ENCODE measurements at places on chromosomes 11 and 22.
A peak's percentile ranks its signal among the peaks of the same experiment; 100 is the strongest.

- DNase-seq, result no peak
Observed at GRCh38 chr11:71977743-71978418, 20.8 kb upstream of the IL18BP start.

DNA sequence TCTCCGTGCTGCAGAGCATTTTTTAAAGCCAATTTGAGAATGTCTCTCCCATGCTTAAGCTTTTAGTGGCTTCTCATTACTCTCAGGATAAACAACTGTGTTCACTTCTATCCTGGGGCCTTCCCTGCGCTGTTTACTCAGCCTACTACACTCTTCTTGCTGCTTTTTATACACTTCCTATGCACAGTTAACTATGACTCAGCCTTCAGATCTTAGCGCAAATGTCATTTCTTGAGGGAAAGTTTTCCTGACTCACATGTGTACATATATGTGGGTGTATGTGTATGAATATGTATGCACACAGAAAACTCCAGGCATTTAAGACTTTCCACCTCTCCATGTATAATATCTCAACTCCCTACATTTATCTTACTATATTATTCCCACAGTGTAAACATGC is 9.8 kb downstream of the THAP12 start:
- DNase-seq, result no peak

DNA sequence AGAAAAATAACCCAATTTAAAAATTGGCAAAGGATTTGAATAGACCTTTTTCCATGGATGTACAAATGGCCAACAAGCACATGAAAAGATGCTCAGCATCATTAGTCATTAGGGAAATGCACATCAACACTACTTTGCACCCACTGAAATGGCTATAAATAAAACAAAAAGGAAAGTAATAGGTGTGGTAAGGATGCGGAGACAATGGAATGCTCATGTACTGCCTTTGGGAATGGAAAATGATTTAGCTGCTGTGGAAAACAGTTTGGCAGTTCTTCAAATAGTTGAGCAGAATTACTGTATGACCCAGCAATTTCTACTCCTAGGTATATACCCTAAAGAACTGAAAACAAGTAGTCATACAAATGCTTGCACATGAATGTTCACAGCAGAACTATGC is 37.4 kb downstream of the LARGE2 start:
- no peak for DNase-seq

- peak; percentile 53 for DNase-seq
Observed at GRCh38 chr22:24805790-24806662, at the start of gene SGSM1. TSS of gene SGSM1 (plus strand) at chr22:24806211. CDS start at chr22:24806326, 115 bp downstream.

DNA sequence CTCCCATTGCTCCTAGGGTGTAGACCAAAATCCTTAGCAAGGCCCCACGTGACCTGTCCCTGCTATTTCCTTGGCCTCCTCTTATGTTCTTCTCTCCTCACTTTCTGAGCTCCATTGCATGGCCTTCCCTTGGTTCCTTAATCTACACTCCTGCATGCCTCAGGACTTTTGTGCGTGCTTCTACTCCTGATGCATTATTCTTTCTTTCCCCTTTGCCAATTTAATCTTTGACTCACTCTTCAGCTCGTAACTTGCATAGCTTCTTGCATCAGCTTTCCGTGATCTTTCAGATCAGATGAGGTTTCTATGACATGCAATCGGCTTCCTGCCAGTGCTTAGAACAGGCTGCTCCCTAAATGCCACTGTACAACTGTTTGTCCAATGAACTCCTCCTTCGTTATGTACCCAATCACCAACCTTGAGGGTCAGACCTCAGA is 261.6 kb upstream of the CADM1 start:
- DNase-seq, result no peak

DNA sequence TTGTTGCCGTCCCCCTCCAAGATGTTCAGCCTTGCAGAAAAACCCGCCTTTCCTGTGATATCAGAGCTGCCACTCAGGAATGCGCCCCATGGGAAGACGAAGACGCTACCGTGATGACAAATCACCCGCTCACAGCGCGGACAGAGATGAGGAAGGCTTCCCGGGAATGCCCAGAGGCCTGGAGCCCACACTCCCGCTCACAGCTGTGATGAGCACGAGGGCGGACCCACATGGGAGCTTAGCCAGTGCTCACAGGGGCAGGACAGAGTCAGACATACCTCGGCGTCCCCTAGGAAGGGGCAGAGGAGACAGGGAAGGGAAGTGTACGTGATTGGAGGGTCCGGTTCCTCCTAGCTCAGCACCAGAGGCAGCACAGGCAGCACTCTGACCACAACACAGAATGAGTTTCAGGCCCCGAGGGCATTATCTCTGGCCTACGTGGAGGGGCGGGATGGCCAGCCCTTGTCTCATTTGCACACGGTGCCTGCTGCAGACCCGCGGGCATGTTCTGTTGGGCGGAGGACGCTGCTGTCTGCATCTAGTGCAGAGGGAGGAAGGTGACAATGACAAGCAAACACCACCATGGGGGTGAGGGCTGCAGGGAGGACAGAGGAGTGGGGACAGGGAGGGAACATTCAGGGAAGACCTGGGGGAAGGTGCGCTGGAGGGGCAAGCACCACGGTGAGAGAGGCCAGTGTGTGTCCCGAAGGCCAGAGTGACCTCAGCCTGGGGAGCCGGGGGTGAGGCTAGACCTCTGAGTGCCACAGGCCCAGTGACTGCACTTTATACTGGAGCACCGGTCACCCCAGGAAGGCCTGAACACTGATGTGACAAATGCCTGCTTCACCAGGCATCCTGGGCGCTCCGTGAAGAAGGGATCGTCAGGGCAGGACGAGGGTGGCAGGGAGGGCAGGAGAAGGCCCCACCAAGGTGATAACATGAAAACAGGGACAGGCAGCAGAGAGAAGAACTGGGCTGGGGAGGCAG is 79.6 kb downstream of the CELSR1 start:
- DNase-seq, result no peak

DNA sequence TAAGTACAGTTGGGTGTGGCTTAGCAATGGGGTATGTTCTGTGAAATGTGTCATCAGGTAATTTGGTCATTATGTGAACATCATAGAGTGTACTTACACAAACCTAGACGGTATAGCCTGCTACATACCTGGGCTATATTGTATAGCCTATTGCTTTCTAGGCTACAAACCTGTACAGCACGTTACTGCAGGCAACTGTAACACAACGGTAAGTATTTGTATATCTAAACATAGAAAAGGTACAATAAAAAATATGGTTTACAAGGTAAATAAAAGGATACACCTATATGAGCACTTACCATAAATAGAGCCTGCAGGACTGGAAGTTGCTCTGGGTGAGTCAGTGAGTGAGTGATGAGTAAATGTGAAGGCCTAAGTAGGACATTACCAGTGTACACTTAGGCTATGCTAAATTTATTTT is 73.1 kb upstream of the GDPD4 start:
- no peak for DNase-seq

GRCh38 chr11:119021631-119022030 is 3.1 kb downstream of the TRAPPC4 start:
- no peak for DNase-seq

DNA sequence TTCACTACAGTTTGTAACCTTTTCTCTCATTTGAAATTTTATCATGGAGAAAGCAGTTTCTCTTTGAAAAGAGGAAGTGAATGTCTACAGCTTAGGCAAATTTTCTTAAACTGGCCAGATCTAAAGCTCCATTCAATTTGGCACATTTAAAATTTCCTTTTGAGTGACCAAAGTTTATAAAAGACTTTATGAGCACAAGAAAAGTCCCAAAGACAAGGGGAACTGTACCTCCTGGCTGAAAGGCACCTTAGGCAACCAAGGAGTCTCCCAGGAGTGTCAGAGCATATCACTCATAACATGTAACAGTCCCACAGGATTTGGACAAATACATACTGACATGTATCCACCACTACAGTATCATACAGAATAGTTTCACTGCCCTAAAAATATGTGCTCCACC is 41.3 kb downstream of the NARS2 start:
- no peak for DNase-seq

DNA sequence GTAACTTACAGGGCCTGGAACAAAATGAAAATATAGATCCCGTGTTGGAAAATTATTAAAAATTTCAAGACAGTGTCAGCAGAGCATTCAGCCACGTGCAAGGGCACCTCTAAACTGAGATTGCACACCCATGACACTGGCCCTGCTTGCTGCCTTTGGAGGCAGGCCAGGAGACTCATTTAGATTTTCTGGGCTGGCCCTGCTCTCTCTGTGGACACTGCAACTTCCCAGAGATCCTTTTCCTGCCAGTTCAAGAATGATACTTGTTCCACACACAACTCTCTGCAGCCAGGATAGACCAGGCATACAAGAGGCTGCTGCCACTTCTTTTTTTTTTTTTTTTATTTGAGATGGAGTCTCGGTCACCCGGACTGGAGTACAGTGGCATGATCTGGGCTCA is 56.7 kb upstream of the PTPRJ start:
- no peak for DNase-seq

DNA sequence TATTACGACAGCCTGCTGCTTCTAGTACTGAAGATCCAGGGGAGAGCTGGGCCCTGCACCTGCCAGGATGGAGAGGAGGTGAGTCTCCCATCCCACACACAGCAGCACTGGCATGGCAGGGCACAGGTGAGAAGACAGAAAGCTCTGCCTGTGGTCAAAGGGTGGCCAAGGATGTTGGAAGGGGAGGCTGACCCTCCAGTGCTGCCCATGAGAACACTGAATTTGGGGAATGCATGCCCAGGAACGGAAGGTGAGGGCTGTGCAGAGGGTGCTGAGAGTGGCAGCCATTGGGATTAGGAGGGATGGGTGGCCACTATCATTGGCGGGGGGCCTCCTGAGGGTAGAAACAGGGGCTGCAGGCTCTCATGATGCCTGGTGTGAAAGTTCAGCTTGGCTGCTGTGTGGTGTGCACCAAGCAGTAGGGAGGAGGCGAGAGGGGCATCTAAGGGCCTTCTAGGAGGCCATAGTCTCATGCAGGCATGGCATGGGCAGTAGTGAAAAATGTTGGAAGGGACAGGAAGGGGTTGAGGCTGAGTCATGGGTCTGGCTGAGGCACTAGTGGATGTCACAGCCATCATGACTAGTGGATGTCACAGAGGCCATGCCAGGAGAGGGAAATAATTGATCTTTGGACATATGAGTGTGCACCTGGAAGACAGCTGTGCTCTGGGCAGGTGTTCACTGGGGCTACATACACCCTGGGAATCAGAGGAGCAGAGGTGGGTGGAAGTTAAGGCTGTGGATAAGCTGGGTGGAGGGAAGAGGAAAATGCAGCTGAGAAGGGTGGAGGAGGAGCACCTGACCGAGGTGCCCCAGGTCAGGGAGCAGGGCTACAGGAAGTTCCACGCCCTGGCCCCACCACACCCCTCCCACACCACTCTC is 2.5 kb upstream of the LRRC74B start:
- no peak for DNase-seq

GRCh38 chr22:23915290-23915689 is 21.1 kb downstream of the MIF start:
- no peak for DNase-seq

GRCh38 chr11:19970944-19971343 is 189.3 kb downstream of the DBX1 start:
- DNase-seq, result no peak

DNA sequence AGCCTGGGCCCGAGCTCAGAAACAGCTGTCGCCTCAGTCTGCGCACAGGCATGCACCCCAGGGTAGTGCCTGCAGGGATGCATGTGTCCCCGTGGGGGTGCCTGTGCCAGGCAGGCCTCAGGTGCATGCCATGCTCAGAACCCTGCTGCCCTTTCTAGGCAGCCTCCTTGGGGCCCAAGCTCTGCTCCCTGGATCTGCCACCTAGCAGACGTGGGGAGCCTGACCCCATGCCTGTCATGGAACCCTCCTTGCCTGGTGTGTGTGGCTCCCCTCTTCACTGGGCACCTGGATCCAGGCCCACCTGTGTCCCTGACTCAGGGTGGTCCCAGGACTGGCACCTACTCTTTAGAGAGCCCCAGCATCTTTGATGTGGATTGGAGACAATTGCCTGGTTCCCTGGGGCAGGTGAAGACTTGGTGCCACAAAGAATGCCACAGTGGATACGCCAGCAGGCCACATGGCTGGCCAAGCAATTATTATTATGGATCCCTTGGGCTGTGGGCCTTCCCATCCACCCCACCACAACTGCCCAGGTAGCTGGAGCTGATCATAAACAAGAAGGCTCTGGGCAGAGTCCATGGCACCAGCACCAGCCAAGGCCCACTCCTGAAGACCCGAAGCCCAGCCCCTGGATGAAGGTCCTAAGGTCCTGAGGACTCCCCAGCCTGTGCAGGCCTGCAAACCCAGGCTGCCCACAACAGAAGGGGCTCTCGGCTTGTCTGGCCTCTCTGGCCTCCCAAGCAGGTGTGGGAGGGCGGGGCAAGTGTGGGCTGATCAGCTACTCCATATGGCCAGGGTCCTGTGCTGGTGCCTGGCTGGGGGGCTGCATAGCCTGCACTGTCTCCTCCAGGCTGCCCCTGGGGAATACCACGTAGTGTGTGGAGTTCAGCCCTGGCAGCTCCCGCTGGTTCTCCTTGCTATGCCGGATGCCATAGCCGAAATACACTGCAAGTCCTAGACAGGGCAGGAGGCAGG is 3.8 kb downstream of the SLC7A4 start:
- DNase-seq, result no peak

- no peak for DNase-seq
Observed at GRCh38 chr11:213111-213510, 5.6 kb downstream of the RIC8A start.

DNA sequence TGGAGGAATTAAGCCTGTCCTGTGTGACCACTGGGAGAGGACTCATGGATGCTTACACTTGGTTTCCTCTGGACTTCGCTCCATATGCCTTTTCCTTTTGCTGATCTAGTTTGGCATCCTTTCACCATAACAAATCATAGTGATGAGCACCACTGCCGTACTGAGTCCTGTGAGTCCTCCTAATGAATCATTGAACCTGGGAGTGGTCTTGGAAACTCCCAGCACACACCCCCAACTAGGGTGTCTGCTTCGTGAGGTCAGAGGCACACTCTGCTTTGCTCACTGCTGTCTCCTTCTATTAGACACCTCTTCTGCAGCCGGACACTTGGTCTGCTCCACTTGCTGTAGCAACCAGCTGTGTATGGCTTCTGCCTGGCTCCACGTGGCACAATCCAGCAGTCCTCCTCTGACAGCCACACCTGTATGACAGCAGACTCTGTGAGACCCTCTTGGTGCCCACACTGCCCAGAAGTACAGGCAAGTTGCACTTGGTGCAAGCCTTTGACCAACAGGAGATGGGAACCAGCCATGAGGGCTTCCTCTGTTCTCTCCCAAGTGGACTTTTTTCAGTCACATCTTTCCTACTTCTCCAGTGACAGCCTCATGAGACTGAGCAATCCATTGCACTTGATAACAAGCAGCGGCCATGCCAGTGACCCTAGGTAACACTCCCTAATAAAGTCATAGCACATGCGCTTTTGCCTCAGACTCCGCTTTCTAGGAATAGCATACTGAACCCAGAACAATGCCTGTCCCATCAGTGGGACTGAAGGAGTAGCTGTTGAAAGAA is 65.0 kb upstream of the HMGXB4 start:
- DNase-seq, result no peak

DNA sequence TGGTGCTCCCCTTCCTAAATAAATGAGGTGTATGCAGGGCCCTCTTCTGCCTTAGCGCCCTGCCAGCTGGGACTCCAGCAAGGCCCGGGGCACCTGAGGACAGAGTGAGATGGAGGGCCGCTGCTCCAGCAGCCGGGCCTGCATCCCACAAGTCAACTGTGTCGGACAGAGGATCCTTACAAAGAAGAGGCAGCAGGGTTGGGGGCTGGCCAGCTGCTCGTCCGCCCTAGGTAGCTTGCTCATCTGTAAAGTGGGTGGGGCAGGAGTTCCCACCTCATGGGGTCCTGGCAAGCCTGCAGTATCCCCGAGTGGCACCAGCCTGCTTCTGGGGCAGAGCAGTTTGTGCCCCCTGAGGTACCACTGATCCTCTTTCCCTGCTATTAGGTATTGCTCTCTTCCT is 7.6 kb downstream of the TMEM121B start:
- DNase-seq, result no peak

Measured in stimulated activated CD8-positive, alpha-beta memory T cell treated with anti-CD3 and anti-CD28 coated beads, Interleukin-15, amount 100 ng/mL, for 4 hours (primary cell).